ENCODE measurements at places on chromosomes 1 and 21.

GRCh38 chr1:91821126-91821868 lies 64.7 kb downstream of the TGFBR3 start:
- DNase-seq: no peak

GRCh38 chr1:21050031-21050430 lies 126.7 kb downstream of the EIF4G3 start:
- no peak for DNase-seq

GRCh38 chr1:228542981-228543380 lies 55.8 kb downstream of the RNF187 start:
- DNase-seq: no peak

DNA sequence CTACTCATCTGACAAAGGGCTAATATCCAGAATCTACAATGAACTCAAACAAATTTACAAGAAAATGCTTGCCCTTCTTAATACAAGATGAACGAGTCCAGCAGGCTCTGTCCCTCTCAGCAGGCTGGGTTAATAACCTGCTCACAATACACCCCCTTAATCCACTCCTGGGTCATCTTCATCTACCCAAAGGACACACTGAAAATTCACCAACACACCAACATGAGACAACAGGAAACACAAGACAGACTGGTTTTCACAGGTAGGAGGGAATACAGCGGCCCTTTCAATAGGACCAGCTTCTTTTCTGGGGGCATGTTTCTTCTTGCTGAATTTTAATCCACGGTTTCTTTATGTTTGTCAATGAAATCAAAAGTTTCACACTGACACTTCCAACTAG lies 44.6 kb downstream of the SUSD4 start:
- no peak for DNase-seq

DNA sequence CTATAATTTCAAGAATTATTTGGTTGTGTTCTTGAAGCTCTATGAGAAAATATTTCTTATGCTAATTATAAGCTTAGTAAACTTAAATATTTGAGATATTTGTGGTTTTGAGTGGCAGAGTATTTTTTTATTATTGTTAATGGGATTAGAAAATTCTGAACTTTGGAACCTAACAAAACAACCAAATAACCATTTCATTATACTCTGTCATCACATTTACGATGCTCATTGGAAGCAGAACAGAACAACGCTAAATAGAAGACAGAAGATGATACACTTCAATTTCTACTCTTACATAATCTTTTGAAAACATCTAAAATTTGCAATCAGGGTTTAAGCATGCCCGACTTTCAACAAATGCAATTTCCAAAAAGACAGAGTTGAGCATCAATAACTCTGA lies 270.2 kb downstream of the PTPRC start:
- no peak for DNase-seq

DNA sequence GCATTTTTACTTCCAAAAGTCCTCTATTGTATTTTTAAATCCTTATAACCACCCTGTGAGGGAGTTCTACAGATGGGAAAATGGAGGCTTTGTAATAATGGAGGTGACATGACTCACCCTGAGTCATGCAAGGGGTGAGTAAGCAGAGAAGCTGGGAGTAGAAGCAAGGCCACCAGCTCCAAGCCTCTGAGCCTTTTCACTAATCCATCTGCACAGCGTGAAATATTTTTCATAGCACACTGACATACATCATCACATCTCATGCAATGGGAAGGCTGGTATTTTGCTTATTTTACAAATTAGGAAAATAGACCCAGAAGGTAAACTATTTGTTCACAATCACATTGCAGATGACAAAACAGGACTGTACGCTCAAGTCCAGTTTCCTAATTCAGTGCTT lies 96.9 kb downstream of the KCNH1 start:
- no peak for DNase-seq

GRCh38 chr1:240098534-240098933 lies 6.9 kb downstream of the FMN2 start:
- no peak for DNase-seq

DNA sequence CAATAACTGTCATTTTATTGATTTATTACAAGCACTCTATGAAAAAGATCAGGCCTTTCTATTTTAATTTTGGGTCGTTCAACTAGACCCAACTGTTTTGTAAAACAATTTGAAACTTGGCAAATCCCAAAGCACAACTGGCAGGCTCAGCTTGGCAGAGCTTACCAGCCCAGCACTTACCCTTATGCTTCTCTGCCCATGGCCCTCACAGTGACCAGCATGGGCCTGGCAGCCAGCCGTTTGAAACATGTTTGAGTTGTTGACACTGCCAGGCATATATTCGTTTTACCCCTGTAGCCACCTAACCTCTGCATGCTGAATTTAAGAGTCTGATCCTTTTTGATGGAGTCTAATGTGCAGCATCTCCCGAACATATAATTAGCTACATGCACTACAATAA lies 796.7 kb upstream of the ADGRL2 start:
- no peak for DNase-seq

GRCh38 chr1:115222616-115223402 lies 115.2 kb downstream of the NGF start:
- no peak for DNase-seq

- no peak for DNase-seq
These were observed 336.2 kb downstream of the SETD4 start for GRCh38 chr21:35724156-35724555.

- DNase-seq: no peak
These were observed 94.5 kb upstream of the RAVER2 start for GRCh38 chr1:64650411-64650810.

DNA sequence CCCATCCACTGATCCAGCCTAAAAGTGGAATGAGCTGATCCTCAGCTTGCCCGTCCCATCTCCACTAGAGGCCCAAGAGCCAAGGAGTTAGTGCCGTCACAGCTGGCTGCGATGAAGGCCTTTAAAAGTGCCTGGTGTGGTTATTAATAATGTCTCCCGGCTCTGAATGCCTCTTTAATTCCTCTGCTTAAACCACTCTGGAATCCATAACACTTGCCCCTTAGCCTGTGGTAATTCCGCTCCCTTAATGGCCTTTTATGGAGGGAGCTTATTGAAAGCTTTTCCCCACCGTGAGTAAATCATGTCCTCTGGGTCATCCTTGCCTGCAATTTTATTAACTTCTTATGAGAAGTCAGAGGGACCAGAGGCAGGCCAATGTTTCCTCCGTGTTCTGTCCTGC lies 55.4 kb downstream of the UBIAD1 start:
- no peak for DNase-seq

DNA sequence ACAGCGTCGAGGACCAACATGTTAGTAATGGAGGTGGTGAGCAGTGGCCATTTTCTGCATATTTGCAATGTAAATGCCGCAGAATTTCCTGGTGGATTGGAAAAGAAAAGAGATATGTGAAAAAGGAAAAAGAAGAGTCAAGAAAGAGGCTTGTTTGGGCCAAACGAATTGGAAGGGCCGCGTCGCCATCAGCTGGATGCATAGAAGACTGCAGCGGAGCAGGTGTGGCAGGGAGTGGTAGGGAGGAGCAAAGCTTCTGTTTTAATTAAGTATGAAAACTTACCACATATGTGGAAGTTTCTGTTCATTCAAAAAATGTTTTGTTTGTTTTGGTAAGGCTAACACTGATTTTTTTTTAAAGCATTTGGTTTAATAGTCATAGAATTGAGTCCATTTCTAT lies 690.7 kb downstream of the NCAM2 start:
- DNase-seq: peak; percentile 9

DNA sequence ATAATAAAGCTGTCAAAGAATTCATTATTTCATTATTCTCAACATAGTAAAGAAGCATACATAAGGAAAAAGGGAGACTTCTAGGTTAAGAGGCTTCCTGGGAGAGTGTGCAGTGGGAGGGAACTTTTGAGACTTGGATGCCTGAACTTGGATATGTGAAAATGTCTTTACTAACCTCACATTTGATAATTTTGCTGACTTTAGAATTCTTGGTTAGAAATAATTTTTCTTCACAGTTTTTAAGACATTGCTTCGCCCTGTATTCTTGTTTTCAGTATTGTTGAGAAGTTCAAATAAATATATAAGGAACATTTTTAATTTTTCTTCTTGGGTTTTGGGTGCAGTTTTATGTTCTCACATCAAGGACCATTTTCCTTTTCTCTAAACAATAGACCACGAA lies 40.0 kb downstream of the GPSM2 start:
- no peak for DNase-seq

- DNase-seq: no peak
These were observed 332.2 kb downstream of the NTNG1 start for GRCh38 chr1:107473065-107473464.

- DNase-seq: peak; percentile 12
These were observed 23.3 kb downstream of the SHISA4 start for GRCh38 chr1:201911826-201912571.

DNA sequence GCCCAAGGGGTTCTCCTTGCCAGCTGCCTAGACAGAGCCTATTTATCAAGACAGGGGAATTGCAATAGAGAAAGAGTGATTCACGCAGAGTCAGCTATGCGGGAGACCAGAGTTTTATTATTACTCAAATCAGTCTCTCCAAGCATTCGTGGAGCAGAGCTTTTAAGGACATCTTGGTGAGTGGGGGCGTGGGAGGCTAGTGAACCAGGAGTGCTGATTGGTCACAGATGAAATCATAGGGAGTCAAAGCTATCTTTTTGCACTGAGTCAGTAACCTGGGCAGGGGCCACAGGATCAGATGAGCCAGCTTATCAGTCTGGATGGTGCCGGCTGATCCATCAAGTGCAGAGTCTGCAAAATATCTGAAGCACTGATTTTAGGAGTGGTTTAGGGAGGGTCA lies 64.8 kb upstream of the MRPS6 start:
- DNase-seq: no peak

DNA sequence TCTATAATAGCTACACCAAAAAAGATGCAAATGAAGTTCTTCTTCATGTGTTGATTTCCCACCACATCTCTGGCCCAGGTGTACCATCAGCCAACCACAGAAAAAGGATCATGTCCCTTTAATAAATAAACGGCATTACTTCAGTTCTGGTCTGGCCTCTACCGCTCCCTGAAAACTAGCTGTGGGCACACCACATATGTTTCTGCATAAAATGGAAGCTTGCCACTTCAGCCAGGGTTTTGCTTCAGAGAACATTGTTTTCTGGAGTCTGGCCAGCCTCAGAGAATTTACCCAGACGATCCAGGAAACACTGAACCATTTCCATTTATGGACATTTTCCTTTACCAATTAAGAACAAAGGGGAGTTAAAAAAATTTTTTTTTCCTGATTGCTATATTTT lies 5.8 kb upstream of the LAMC2 start:
- DNase-seq: no peak

GRCh38 chr1:66330722-66331141 lies 203.2 kb upstream of the SGIP1 start:
- no peak for DNase-seq

GRCh38 chr1:28067523-28068090 lies 20.8 kb downstream of the EYA3 start:
- no peak for DNase-seq

DNA sequence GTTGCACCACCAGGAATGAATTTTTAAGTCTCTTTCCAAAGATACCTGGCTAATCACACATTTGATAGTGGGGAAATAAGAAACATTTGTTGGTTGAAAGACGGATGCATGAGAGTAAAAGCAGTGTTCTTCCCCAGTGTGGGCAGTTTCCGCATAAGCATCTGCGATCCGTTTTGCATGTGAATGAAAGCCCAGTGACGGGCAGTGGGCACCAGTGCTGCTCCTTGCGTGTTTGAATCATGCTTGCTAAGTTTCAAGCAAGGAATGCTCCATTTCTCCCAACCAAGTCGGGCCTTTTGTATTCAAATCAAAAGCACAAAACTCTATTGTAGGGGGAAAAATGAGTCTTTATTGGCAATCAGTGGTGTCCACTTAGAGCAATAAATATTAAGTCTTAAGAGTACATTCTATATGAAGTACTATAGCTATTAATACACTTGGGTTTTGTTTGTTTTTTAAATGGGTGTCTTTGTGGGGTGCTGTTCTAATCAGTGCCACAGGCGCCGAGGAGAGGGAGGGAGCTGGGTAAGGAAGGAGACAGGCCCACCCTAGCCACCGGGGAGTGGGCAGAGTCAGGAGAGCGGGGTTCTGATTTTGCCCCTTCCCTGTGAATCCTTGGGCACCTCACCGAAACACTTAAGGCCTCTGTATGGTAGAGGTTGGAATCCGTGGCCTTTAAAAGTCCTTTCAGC lies 750 bp upstream of the PTGFRN start:
- no peak for DNase-seq

DNA sequence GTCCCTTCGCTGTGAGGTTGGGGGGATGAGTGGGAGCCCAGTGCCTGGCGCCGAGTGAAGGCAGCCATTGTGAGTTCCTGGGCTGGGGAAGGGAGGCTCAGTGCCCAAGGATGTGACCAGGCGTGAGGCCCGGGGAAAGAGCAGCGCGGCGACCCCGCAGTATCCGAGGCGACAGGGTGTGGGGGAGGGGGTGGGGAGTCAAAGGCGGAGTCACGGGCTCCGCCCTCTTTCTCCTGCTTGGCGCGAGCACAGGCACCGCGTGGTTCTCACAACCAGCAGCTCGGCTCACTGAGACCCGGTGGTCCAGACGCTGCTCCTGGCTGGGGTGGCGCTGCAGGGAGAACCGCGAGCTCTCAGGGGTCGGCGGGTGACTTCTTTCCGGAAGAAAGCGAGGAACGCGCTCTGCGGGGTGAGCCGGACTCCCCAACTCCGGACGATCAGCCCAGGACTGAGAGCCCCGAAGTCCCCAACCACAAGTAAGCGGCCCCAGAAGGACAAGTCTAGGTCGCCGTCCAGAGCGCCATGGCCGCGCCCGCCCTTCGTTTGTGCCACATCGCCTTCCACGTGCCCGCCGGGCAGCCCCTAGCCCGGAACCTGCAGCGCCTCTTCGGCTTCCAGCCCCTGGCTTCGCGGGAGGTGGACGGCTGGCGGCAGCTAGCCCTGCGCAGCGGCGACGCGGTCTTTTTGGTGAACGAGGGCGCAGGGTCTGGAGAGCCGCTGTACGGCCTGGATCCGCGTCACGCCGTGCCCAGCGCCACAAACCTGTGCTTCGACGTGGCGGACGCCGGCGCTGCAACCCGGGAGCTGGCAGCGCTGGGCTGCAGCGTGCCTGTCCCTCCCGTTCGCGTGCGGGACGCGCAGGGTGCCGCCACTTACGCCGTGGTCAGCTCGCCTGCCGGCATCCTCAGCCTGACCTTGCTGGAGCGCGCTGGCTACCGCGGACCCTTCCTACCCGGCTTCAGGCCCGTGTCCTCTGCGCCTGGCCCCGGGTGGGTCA lies at the start of gene HPDL:
TSS of gene HPDL (plus strand) at position 269 of the 997 bp plus-strand sequence. CDS start at position 523, 254 bp downstream.
- DNase-seq: peak; percentile 43

DNA sequence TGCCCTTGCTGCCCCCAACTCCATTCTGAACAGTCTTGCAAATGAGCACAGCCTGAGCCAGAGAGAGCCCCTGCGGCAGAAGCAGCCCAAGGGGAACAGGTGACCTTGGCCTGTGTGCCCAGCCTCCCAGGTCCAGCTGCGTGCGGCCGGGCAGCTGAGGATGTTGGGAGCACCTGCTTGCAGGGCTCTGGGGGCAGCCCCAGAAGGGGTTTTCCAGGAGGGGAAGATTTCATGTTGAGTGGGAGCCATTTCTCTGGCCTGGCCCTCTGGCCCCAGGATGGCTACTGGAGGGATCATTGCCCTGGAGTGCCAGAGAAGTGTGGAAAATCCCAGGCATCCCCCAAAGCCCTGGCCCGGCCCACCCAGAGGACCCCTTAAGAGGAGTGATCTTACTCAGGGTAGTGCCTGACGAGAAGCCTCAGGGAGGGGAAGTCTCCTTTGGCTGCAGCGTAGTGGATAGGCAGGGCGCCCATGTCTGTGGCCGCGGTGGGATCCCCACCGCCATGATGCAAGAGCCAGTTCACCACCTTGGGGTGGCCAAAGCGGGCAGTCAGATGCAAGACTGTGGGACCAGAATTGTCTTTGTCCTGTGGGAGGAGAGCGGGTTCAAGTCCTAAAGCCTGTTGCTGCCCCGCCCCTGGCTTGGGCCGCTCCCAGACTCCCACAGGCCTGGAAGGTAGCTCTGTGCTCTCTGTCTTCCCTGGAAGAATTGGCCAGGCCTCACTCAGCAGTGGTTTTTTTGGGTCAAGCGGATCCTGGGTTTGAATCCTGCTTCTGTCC lies 20.6 kb upstream of the RNU1-4 start:
- no peak for DNase-seq
